ENCODE measurements at places on chromosomes 16 and 17.

DNA sequence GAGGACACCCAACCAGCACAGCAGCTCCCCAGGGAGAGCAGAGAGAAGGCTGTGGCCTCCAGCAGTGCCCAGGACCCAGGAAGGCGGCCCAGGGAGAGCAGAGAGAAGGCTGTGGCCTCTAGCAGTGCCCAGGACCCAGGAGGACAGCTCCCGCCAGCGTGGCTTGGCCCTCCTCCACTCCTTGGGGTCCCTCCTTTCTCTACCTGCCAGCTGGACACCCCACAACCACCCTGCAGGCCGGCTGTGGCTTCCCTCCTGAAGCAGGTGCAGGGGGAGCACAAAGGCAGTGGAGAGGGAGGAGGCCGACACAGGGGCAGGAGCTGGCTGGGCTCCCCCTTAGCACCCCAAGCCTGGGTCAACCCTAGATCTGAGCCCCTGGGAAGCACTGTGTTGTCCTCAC is 54.1 kb upstream of the FASN start:
- DNase-seq = no peak

GRCh38 chr17:17497065-17497844 is 1.1 kb upstream of the RASD1 start:
- DNase-seq = no peak

DNA sequence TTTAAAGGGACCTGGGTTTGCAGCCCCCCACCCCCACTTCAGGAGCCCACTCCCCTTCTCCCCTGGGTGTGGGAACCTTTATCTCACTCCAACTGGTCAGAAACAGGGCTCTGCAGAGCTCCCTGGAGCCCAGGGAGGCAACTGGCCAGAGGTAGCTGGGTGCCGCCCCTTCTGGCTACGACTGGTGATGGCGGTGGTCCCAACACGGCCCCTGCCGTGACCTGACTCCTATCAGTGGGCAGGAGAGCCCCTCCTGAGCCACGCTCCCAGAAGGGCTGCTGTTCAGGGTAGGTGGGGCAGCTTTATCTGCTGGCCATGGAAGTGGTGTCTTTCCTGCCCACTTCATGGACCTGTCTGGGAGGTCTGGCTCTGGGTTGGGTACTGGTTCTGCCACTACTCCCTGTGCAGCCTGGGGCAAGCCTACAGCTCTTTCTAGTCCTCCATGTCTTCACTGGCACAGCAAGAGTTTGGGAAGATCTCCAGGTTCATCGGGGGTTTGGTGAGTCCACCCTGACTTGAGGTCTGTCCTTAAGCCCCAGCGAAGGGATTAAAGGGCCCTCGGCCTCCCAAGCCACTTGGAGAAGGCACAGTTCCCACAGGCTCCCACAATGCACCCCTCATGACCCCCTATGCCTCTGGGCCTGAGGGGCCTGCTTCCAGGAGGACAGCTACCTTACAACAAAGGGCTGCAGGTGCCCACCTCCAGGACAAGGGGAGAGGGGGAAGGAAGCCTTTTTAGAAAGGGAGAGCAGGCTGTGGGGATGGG is 5.5 kb upstream of the SREBF1 start:
- no peak for DNase-seq

GRCh38 chr16:49923411-49923810 is 67.5 kb upstream of the ZNF423 start:
- no peak for DNase-seq

DNA sequence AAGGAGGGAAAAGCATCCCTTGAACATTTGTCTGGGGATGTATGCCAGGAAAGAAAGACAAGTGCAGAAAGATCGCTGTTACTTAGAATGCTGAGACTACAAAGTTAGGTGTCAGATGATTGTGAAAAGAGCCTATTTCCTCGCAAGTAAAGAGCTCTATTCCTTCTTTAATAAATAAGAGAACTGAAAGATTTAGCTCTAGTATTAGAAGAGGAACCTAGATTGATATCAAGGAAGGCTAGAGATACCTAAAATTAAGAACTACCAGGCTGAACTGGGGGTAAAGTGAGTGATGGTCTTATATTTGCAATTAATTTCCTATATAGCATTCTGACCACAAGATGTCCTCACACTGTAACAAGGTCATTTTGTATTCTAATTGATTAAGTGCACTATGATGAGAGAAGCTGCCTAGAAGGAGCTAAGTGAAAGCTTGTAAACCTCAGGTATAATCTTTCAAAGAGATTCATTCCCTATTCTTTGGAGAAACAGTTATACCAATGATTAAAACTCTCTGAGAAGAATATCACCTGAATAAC is 62.3 kb downstream of the SSH2 start:
- no peak for DNase-seq

DNA sequence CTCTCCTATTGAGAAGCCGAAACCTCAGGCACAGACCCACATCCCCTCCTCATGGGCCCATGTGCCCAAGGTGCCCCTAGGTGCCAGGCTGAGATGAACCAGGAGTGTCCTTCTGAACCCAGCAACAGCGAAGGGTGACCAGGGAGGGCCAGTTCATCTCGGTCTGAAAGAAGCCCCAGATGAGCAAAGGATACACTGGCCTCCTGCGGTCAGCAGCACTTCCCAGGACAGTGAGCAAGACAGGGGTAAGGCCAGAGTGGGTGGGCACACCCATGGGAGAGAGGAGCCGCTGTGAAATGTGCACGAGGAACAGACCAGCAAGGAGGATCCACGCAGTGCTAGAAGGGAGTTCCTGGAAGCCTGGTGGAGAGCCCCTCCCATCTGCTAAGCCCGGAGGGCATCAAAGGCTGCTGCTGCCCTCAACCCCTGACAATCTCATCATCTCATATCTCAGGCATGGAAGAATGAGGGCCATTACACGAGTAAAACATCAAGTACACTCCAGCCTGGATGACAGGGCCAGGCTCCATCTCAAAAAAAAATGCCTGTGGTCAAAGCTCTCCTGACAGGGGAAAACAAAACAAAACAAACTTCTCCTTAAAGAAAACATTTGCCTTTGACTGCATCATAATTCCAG is 3.3 kb upstream of the HBZ start:
- peak; percentile 31 for DNase-seq

DNA sequence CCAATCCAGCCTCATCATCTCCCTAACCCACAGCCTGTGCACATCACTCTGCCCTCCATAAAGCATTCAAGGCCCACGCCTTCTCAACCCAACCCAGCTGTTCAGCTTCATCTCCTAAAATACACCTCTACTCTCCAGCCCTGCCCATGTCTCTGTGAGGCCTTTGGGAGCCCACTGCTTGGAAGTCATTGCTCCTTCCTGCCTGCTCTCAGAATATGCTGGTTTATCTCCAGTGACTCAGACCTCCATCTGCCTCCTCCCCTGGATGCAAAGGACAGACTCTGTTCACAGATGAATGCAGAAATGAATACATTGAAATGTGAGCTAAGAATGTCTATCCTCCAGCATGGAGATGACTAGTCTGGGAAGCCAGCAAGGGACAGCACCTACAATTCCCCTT is 19.0 kb downstream of the KCNG4 start:
- DNase-seq = no peak

DNA sequence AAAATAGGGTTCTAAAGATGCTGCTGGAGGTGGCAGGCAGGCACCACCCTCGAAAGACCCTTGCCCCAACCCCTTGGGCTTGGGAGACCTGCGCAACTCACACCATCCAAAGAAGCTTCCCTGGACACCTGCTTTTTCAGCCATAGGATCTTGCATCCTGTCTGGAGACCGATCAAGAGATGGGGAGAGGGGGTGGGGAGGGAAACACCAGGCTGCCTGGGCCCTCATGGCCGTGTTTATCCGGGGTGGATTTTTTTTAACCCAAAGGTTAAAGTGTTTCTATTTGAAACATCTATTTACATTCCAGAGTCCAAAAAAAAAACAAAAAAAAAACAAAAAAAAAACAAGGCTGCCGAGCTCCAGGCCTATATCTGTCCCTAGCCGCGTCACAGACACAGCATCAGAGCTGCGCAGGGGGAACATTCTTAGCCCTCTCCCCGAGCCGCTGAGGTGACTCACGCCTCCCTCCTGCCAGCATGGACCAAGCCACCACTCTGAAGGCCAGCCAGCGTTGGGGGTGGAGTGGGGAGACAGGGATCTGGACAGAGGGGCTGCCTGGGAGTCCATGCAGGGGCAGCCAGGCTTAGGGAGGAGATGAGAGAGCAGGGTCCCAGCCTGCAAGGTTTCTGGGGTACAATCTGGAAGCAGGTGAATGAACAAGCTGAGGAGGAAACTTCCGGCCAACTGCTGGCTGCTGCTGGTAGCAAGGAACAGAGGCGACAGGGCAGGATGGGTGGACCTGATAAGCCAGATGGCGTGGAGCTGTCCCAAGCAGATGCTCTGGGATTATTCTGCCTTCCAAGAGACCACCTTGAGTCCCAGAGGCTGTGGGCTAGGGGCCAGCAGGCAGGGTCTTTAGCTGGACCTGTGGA is 14.8 kb downstream of the HDAC5 start:
- peak; percentile 94 for DNase-seq

GRCh38 chr16:7910116-7910515 is 577.5 kb downstream of the RBFOX1 start:
- no peak for DNase-seq

DNA sequence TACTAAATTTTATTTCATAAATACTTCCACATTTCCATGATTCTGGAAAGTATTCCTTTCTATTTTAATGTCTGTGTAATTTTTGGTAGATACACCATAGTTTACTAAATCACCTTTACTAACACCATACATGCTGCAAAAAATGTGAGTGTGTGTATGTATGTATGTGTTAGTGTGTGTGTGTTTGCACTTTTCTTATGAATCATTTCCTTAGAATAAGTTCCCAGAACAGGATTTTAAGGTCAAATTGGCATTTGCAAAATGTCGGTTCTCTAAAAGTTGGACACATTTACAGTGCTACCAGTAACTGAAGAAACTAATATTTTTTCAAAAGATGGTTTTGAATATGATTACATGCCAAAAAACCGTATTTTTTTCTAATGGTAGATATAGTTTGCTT is 137.1 kb downstream of the CYB561 start:
- no peak for DNase-seq

DNA sequence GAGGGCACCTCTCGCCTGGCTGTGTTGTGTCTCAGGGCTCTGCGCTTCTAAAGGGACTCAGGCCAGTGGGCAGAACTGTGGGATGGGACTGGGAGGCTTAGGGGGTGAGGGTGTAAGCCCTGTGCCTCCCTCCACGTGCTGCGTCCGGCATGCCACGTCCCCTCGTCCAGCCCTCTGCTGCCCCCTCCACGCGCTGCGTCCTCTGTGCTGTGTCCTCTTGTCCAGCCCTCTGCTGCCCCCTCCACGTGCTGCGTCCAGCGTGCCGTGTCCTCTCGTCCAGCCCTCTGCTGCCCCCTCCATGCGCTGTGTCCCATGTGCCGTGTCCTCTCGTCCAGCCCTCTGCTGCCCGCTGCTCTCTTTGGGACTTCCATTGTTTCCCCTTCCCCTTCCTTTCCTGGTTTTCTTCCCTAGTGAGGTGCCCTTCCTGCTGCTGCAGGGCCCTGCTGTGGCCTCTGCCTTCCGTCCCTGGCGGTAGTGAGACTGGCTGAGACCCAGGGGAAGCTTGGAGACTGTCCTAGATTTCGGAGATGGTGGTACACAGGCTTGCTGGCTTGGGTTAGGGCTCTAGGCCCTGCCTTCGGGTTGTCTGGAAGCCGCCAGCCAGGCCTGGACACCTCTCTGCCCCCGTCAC is 6.4 kb upstream of the ZNF750 start:
- no peak for DNase-seq

- no peak for DNase-seq
These were observed 16.8 kb downstream of the PITPNC1 start for GRCh38 chr17:67393809-67394397.

DNA sequence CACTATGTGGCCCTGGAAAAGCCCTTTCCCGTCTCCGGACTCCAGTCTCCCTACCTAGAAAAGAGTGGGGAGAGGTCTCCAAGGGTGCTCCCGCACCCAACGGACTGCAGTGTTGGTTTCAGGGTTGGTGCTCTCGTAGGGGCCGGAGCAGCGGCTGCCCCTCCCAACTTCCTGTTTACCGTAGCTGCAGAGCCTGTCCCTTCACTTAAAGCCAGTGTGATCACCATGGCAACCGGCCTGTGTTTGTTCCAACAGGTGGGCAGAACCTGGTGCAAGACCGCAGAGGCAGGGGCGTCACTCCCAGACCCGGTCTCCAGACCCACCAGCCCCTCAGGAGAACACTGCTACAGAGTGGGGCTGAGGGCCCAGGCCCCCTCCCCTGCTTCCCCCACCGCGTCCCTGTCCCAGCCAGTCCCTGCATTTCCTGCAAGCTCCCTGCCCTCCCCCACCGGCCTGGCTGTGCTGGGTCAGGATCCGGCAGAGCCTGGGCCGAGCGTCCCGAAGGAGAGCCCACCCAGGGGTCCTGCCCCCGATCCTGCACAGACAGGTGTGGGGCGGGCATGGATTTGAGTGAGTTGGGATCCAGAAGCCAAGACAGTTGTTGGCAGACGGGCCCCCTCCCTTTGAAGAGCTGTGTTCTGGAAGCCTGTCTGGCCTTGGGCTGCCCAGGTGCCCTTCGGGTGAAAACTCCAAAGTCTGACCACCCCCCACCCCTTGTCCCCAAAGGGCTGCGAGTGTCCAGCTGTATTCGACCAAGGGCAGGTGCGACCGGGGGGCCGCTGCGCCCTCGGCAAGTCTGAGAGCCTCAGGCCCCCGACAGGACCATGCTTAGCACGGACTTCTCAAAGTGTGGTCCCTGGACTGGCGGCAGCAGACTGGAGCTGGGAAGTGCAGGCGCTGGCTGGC is 1.5 kb upstream of the BAIAP3 start:
- DNase-seq = peak; percentile 43

GRCh38 chr17:66220079-66220835 is 9.0 kb downstream of the APOH start:
- DNase-seq = no peak

DNA sequence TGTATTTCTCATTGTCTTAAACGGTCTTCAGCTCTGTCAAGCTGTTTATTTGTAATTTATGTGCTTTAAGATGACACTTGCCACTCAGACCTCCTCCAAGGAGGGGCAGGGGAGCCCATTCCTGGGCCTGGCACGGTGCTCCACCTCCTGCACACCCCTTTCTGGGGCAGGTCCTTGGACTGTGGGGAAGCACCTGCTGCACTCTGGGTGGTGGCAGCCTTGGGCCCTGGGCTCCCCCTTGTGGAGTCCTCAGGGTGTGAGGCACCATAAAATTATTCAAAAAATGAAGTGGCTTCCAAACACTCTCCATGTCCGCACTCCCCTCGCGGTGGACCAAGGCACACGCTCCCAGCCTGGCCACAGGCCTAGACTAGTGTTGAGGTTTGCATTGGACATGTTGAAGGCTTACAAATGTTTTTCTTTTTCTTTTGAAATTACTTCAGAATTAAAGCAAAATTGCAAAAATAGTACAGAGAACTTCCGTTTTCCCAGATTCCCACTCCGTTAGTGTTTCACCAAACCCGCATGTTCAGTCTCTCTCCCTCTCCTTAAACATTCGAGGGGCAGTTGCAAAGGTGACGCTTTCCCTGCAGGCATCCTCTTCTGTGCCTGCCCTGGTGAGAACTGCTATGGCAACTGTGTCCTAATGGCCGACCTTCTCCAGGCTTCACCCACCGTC is 32.4 kb downstream of the FOXK2 start:
- peak; percentile 90 for DNase-seq

- peak; percentile 94 for DNase-seq
These were observed 6.1 kb downstream of the GJD3 start for GRCh38 chr17:40358323-40359038.

GRCh38 chr16:88303890-88304819 is 78.6 kb upstream of the ZNF469 start:
- DNase-seq = peak; percentile 94

- DNase-seq = no peak
These were observed 402.8 kb upstream of the RBFOX1 start for GRCh38 chr16:6929868-6930267.

GRCh38 chr17:72373910-72374741 is 253.3 kb downstream of the SOX9 start:
- DNase-seq = peak; percentile 43
